A549 treated with dexamethasone at 1 μM for 4 hours (cell line): ENCODE measurements at places on chromosomes 2 and 18. TPM values are rescaled to one million over a fixed set of nuclear protein-coding genes. Genes with fewer than 3 reads are reported as not detected.

The ABCG8 gene
- 0.04 TPM in 1 of 5 replicates, not detected in the others for total RNA-seq

The GKN1 gene
- total RNA-seq: 0.24 to 0.56 TPM (median 0.41 TPM) in 5 replicates

The GYPC gene
- total RNA-seq: not detected in 5 replicates

The XDH gene
- 0.83 to 1.6 TPM (median 1.1 TPM) in 5 replicates for total RNA-seq

The CIB4 gene
- total RNA-seq: 0.20 to 0.42 TPM in 2 of 5 replicates, not detected in the others

The KIF1A gene
- 0.66 to 0.84 TPM (median 0.73 TPM) in 5 replicates for total RNA-seq

The C18orf54 gene
- total RNA-seq: 2.1 to 3.6 TPM (median 2.9 TPM) in 5 replicates

The SLC66A2 gene
- total RNA-seq: 14.2 to 19.3 TPM (median 18.1 TPM) in 5 replicates

The RNF152 gene
- total RNA-seq: 0.07 to 0.20 TPM (median 0.11 TPM) in 5 replicates

The CCDC68 gene
- total RNA-seq: 4.1 to 5.8 TPM (median 4.4 TPM) in 5 replicates

The NT5DC4 gene
- 0.05 TPM in 1 of 5 replicates, not detected in the others for total RNA-seq

The C2orf81 gene
- 3.3 to 3.7 TPM (median 3.6 TPM) in 5 replicates for total RNA-seq

The CPO gene
- total RNA-seq: 0.11 to 0.16 TPM in 2 of 5 replicates, not detected in the others

The INHBB gene
- 22.0 to 35.9 TPM (median 28.5 TPM) in 5 replicates for total RNA-seq

The EFHD1 gene
- total RNA-seq: 3.5 to 5.1 TPM (median 4.9 TPM) in 5 replicates

The EVA1A gene
- total RNA-seq: 7.0 to 10.9 TPM (median 8.7 TPM) in 5 replicates

The DNAH6 gene
- 0.01 to 0.12 TPM (median 0.04 TPM) in 4 of 5 replicates, not detected in the other for total RNA-seq

The PIEZO2 gene
- total RNA-seq: 0.44 to 1.2 TPM (median 0.70 TPM) in 5 replicates

The B3GNT7 gene
- 2.2 to 3.5 TPM (median 3.0 TPM) in 5 replicates for total RNA-seq

The RANBP2 gene
- 22.8 to 37.8 TPM (median 32.0 TPM) in 5 replicates for total RNA-seq

The CELF4 gene
- total RNA-seq: 0.07 TPM in 1 of 5 replicates, not detected in the others

The MBP gene
- 12.0 to 21.3 TPM (median 17.5 TPM) in 5 replicates for total RNA-seq

The PUS10 gene
- total RNA-seq: 1.9 to 3.1 TPM (median 2.7 TPM) in 5 replicates

The CHST10 gene
- total RNA-seq: 14.2 to 16.3 TPM (median 14.5 TPM) in 5 replicates

The POTEC gene
- total RNA-seq: not detected in 5 replicates

The CXCR1 gene
- total RNA-seq: not detected in 5 replicates

The CKAP2L gene
- total RNA-seq: 12.4 to 16.9 TPM (median 16.7 TPM) in 5 replicates

The CRACDL gene
- total RNA-seq: 2.7 to 6.0 TPM (median 4.7 TPM) in 5 replicates

The VAMP5 gene
- total RNA-seq: 0.13 to 0.15 TPM (median 0.14 TPM) in 3 of 5 replicates, not detected in the others

The ESPNL gene
- 0.13 to 0.22 TPM (median 0.16 TPM) in 4 of 5 replicates, not detected in the other for total RNA-seq

The POTEE gene
- 0.03 to 0.09 TPM (median 0.07 TPM) in 5 replicates for total RNA-seq

The EVX2 gene
- not detected in 5 replicates for total RNA-seq

The LYPD6B gene
- 0.07 TPM in 1 of 5 replicates, not detected in the others for total RNA-seq
